ENCODE measurements at places on chromosomes 5 and 9.

GRCh38 chr5:91257301-91257700, 125.8 kb downstream of the ARRDC3 start:
- no peak for DNase-seq

- DNase-seq, result peak; percentile 16
Observed at GRCh38 chr5:164672931-164673694, 1167.7 kb downstream of the MAT2B start.

DNA sequence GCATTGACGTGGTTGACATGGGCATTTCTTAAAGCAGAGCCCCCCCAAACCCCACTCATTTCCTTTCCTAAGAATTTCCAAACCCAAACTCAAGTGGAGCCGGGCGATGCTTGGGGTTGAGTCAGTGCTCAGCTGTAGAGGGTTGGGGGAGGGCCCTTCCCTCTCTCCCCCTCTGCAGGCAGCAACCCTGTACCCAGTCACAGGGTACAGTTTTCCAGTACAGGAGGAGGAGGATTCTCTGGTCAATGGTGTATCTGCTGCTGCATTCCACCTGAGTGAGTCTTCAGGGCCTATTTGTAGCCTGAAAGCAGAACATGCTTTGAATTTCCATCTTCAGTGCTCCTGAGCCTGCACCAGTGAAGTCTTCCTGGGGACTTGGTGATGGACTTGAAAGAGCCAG, 55.8 kb downstream of the ENTREP1 start:
- DNase-seq, result no peak

DNA sequence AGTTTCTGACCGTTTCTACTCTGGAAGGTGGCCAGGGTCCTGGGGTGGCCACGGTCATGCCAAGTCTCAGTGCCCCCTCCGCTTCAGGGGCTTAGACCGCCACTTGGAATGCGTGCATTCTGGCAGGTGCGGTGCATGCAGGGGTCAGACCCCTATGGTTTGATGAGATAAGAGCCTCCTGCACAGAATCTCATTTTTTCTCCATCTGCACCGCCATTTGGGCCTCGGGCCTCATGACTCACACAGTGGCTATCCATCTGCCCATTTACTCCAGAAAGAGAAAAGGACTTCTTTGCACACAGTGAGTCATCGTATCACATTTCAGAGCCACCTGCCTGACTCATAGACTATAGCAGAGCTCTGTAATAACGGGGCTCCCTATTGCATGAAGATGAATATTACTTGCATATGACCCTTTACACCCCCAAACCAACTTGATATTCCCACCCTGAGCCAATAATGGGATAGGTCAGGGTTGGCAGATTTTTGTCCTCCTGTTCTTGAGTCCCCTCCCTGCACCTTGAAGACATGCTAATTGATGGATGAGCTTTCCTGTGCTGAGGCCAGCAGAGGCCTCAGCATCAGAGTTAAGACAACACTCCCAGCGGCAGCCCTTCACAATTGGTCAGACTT, 157.4 kb downstream of the NR3C1 start:
- DNase-seq, result peak; percentile 85

DNA sequence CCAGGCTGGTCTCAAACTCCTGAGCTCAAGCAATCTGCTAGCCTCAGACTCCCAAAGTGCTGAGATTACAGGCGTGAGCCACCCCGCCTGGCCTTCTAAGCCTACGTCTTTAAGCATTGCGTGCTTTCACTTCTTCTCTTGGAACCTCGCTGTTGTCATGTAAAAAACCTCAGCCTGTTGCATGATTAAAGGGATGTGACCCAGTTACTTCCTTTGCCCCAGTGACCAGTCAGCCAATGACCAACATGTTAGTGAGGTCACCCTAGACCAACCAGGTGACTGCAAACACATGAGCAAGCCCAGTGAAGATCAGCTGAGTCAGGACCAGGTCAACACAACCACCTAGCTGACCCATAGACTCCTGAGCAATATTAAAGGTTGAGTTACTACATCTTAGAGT, 10.5 kb downstream of the KIF4B start:
- no peak for DNase-seq

DNA sequence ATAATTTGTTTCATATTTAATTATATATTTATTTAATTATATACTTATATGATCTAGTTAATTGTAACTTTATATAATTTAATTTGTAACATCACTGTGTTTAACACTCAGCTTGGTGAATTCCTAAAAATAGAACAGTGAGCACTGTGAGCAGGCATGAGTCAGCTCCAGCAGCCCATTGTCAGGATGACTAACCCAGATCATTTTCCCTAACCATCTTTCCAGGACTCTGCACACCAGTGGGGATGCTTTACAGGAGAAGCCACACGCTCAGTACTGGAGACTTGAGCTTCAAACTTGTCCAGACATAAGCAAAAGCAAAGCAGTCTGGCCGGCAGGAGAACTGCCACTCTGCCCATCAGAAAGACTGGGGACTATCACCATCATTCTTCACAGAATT, 446.2 kb upstream of the TRPC7 start:
- peak; percentile 59 for DNase-seq

- DNase-seq, result no peak
Observed at GRCh38 chr9:127277099-127277498, 12.5 kb downstream of the GARNL3 start.

- no peak for DNase-seq
Observed at GRCh38 chr5:149125386-149125891, 15.9 kb upstream of the ABLIM3 start.

GRCh38 chr9:134619983-134620661, 21.5 kb upstream of the COL5A1 start:
- no peak for DNase-seq

DNA sequence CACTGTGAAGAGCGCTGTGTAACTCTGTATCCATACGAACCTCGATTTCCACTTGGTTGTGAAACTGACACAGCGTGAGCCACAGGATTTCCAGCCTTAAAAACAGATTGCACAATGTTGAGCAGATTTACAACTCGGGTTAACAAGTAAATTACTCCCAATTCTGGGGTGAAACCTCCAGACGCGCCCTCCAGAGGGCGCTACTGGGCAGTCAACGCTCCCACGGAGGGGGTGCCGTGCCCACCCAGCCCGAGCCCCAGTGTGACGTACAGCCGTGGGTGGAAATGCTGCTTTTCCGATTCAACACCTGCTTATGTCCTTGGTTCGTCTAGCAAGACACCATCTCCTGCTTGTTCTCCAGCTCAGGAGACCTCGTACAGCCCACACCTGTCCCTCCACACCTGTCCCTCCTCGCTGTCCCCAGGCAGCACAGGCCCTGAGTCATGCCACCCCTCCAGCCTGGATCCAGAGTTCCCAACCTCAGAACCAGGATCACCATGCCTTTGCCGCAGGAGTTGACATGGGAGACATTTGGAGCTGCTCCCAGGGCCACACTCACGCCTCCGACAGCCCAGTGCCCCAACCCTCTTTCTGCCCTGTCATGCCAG, 34.4 kb upstream of the SLC6A3 start:
- peak; percentile 23 for DNase-seq

- no peak for DNase-seq
Observed at GRCh38 chr5:87195616-87196015, 72.1 kb upstream of the RASA1 start.

GRCh38 chr9:137759117-137759516, 118.5 kb upstream of the CACNA1B start:
- DNase-seq, result no peak

DNA sequence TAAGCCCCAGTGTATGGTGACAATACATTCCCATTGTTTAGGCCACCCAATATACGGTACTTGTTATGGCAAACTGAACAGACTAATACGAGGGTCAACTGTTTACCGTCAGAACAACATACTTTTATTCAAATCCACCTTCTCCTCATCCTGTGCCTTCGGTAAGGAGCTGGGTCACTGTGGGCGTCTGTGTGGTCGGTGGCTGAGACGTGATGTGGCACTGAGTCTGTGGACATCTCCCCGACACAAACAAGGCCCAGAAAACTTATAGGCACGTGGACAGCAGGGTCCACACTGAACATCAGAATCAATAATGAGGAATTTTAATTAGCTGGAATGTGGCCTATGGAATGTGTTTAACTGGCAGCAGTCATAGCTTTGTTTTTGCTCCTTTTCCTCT, 154.3 kb upstream of the IRX2 start:
- DNase-seq, result no peak

- no peak for DNase-seq
Observed at GRCh38 chr5:74019923-74020322, 393.9 kb downstream of the ARHGEF28 start.

- DNase-seq, result no peak
Observed at GRCh38 chr9:33294670-33295432, 4.5 kb downstream of the NFX1 start.

GRCh38 chr5:132294728-132295504, 722 bp downstream of the SLC22A4 start:
- DNase-seq, result peak; percentile 76

DNA sequence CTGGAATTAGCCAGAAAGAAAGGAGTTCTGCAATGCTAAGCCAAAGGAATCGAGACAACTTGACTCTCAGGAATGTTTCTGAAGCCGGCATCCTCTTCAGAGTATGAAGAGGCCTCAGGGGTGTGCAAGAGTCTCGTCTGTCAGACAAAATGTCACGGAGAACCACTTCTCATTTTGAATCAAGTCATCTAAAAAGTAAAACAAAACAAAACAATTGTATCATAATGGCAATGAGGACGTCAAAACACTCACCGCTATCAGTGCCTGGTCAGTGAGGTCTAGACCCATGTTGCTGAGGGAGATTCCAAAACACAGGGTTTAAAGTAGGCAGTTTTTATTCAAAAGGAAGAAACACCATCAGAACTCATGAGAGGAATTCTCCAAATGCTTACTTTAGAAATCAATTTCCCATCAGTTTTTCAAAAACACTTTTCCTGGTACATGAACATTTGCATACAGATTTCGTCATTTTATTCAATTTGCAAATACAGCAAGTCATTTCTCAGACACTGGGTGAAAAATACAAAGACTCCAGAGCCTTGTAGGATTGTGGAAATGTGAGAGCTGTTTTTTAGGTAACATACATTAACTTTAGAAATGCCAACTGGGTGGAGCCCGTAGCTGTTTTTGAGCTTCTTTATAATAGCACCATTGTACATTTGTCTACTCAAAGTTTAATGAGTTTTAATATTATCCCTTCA, 89.5 kb upstream of the MAP3K1 start:
- no peak for DNase-seq

DNA sequence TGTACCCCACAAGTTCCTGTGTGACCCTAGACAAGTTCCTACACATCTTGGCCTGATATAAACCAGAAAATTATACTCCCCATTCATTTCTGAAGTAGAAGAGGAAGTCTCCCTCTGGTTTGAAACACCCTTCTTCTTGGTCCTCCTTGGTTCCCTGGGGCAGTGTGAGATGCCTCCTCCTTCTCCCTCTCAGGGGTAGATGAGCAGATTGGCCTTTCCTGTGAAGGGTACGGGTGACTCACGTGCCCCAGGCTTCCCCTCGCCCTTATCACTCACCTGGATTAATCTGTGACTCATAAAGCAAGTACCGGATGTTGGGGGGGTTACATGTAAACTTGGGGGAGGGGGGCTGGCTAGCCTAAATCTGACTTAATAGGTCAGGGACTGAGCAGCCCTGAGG, 11.1 kb upstream of the AQP3 start:
- DNase-seq, result no peak

- no peak for DNase-seq
Observed at GRCh38 chr9:120210274-120210673, 369.7 kb downstream of the CDK5RAP2 start.

- no peak for DNase-seq
Observed at GRCh38 chr9:108664309-108665255, 191.2 kb downstream of the ACTL7B start.

DNA sequence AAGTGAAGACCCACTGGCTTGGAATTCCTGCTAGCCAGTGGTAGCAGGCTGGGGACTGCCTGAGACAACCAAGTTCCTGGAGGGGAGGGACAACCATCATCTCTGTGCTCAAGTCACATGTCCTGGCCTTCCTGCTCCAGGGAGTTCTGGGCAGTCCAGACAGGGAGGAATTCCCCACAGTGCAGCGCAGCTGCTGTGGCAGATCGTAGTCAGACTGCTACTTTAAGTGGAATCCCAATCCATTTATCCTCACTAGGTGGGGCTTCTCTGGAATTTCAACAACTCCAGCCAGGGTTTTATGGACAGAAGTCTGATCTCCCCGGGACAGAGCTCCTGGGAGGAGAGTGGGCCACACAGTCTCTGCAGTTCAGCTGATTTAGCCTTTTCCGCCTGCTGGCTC, 20.9 kb upstream of the OR5C1 start:
- DNase-seq, result no peak

- no peak for DNase-seq
Observed at GRCh38 chr5:32150366-32150765, 23.8 kb downstream of the GOLPH3 start.

GRCh38 chr9:75914883-75915452, 24.5 kb downstream of the PCSK5 start:
- DNase-seq, result no peak

DNA sequence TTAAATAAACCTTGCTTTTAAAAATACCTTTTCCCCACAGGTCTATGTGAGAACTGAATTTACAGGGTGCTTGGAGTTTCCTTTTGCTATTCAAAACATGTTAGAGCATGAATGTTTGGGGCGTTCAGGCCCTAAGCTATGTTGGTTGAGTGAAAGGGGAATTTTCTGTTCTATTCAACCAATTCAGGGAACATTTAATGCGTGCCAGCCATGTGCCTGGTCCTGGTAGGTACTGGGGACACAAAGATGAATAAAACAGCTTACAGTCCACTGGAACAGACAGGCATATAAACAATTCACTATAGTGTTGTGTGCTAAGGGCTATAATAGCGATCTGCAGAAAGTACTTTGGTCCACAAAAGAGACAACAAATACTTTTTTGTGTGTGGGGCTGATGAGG, 108.5 kb downstream of the ZSWIM6 start:
- no peak for DNase-seq

DNA sequence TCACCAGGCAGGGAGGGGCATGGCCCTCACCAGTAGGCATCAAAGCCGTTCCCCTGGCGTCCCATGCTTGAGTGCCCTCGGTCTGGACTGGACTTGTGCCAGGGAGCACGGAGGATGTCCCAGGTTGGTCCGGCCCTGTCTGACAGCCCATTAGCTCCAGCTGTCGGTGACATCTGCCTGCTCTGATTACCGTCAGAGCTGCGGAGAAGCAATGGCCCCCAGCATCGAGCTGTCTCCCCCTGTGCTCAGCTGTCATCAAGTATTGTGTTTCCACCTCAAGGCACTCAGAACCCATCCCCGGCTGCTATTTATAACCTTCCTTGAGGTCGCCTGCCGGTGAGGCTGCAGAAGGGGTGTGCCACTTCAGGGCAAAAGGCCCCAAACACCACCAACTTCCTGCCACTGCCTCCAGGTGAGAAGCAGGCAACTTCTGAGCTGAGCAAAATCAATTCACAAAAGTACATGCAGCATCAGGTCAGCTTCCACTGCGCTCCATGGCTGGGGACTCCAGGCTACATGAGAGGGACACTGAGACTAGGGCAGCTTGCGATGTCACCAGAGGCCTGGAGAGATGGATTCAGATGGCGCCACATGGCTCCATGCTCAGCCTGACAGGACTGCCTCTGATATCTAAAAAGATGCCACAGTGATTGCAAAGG, 142.7 kb downstream of the C5orf15 start:
- DNase-seq, result no peak

GRCh38 chr5:10091701-10092100, 158.0 kb downstream of the ATPSCKMT start:
- no peak for DNase-seq

GRCh38 chr5:129748913-129749880, 1.3 kb downstream of the MINAR2 start:
- DNase-seq, result no peak

Measured in ACHN (cell line).